ENCODE measurements at places on chromosomes 7 and 10. TPM values are rescaled to one million over a fixed set of nuclear protein-coding genes. Genes with fewer than 3 reads are reported as not detected.
A peak's percentile ranks its signal among the peaks of the same experiment; 100 is the strongest.

HMX2 gene
- total RNA-seq: not detected

GRCh38 chr10:1400101-1401070, 336.9 kb downstream of the ADARB2 start:
- peaks cover 3% of the 10 kb centered on the region for H3K27me3 ChIP-seq
- no peak overlapping the region for H3K4me3 ChIP-seq
- peaks cover 10% of the 10 kb centered on the region for H3K4me1 ChIP-seq
- DNase-seq: peak; percentile 55

TMEM140 gene
- total RNA-seq: 1.3 TPM

ASB13 gene
- total RNA-seq: 8.0 TPM

ANKRD16 gene
- total RNA-seq: 6.0 TPM
